ENCODE measurements at places on chromosomes 1 and 21. TPM values are rescaled to one million over a fixed set of nuclear protein-coding genes. Genes with fewer than 3 reads are reported as not detected.

WNT9A gene
- 2.1 TPM for total RNA-seq

SELE gene
- not detected for total RNA-seq

MAB21L3 gene
- 2.7 TPM for total RNA-seq

KRTAP19-3 gene
- not detected for total RNA-seq

ZZZ3 gene
- total RNA-seq, result 117 TPM

EPHA2 gene
- total RNA-seq, result 21.7 TPM

ERICH3 gene
- total RNA-seq, result not detected

HSD3B2 gene
- not detected for total RNA-seq

PGLYRP4 gene
- total RNA-seq, result not detected

FMO5 gene
- total RNA-seq, result 4.9 TPM

HES2 gene
- total RNA-seq, result not detected

MMEL1 gene
- not detected for total RNA-seq

COL16A1 gene
- 247 TPM for total RNA-seq

KCNH1 gene
- total RNA-seq, result 1.5 TPM

MPL gene
- not detected for total RNA-seq

NID1 gene
- total RNA-seq, result 73.6 TPM

RORC gene
- total RNA-seq, result not detected

PCSK9 gene
- total RNA-seq, result 0.11 TPM

U2AF1 gene
- 12.3 TPM for total RNA-seq

TSPEAR gene
- total RNA-seq, result not detected

NBPF4 gene
- not detected for total RNA-seq

Data from GM23248 (cell line).